Activated CD4-positive, alpha-beta T cell treated with anti-CD3 and anti-CD28 coated beads, Interleukin-2, amount 10 ng/mL, durations not matched to agents 7 days and 5 days (primary cell): ENCODE measurements at places on chromosomes 16 and 17.

GRCh38 chr17:41777574-41778188 is 8.8 kb downstream of the JUP start:
- DNase-seq: no peak

DNA sequence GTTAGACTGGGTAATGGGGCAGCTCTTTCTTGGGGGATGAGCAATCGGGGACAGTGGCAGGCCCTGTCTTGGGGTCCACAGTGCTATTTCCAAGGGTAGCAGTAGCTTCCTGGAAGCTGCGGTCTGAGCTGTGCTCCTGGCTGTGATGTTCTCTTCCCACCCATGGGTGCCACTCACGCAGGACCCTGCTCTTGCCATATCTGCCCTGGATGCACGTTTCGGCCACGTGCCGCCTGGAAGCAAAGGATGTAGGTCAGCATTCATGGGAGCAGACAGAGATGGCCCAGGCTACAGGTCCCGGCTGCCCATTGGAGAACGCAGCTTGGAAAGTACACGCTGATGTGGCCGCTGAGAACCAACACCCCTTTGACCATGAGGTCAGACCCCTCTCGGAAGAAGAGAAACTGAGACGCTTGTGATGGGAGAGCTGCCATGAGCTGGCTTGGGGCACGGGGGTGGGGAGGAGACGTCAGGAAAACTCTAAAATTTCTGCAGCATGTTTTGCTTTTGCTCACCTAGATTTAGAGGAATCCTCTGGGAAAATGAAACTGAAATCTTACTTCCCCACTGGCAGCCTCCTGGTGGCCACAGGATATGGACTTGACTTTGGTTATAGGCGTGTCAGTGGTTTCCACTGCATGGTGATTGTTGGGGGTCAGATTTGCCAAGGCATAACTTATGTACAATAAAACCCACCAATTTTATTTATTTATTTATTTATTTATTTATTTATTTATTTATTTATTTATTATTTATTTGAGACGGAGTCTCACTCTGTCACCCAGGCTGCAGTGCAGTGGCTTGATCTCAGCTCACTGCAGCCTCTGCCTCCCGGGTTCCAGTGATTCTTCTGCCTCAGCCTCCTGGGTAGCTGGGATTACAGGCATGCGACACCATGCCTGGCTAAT is 36.2 kb upstream of the IRF8 start:
- DNase-seq: no peak

- no peak for DNase-seq
Observed at GRCh38 chr17:13353590-13353989, 248.1 kb downstream of the HS3ST3A1 start.

DNA sequence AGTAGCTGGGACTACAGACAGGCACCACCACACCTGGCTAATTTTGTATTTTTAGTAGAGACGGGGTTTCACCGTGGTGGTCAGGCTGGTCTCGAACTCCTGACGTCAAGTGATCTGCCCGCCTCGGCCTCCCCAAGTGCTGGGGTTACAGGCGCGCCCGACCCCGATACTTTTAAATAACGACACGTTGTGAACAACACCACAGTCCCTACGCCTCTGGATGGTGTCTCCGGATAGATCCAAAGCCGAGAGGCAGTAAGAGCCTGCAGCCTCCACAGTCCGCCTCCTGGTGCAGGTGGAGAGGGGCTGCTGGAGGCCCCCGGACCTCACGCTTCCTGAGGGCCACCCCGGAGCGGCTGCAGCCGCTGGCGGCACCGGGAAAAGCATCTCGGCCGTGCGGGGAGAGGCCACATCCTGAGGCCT is 741 bp upstream of the TLCD3A start:
- no peak for DNase-seq

- no peak for DNase-seq
Observed at GRCh38 chr16:11389631-11390565, 44.6 kb downstream of the RMI2 start.

- no peak for DNase-seq
Observed at GRCh38 chr17:14513835-14514234, 213.0 kb downstream of the HS3ST3B1 start.

DNA sequence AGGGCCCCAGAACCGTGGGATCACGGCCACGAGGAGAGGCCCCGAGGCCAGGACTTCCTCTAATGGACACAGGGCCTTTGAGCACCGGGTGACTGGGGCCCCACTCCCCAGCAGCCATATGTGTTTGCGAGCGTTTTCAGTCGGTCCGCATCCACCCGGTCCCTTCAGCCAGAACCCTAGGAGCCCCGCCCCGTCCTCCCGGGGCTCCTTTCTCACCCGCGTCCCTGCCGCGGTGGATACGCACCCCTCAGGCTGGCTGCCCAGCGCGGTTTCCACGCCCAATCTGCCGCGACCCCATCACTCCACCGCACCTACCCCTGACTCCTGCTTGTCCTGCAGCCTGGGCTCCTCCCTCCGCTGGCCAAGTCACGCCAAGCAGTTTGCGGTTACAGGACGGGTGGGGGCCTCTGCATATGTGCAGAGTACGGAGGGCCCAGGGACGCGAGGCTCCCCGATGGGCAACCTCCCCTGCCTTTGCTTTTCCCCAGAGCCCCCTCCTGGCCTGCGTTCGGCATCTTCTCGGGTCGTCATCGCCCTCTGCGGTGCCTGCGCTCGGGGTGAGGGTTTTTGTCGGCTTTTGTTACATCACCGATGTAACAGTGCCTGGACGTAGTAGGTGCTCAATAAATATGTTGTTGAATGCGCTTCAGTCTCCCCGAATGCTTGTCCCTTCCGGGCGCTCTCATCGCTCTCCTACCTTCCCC is 1.0 kb upstream of the TTYH2 start:
- DNase-seq: no peak

- DNase-seq: no peak
Observed at GRCh38 chr17:73770115-73770848, 126.0 kb upstream of the SDK2 start.

GRCh38 chr17:15888436-15888835 is 56.5 kb upstream of the ADORA2B start:
- no peak for DNase-seq

DNA sequence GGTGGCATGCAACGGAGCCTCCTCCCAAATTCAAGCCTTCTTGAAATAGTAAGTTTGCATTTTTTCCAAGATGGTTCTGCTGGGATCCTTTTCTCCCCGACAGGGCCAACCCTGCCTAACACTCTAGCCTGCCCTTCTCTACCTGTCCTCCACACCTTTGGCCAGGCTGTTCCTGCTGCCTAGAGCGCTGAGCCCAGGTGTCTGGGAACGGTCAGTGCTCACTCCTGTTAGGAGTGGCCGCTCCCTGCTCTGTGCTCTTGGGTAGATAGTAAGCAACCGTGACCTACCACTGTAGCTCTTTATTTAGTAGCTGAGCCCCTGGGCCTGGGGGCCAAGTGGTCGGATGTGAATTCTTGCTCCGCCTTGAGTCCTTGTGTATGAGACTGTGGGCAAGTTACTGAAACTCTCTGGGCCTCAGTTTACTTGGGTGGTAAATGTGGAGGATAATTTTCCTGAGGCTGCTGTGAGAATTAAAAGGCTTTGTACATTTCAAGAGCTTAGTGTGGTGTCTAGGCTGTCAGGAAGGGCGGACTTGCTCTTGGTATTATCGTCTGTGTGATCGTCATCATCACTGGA is 44.0 kb upstream of the GSE1 start:
- DNase-seq: no peak

DNA sequence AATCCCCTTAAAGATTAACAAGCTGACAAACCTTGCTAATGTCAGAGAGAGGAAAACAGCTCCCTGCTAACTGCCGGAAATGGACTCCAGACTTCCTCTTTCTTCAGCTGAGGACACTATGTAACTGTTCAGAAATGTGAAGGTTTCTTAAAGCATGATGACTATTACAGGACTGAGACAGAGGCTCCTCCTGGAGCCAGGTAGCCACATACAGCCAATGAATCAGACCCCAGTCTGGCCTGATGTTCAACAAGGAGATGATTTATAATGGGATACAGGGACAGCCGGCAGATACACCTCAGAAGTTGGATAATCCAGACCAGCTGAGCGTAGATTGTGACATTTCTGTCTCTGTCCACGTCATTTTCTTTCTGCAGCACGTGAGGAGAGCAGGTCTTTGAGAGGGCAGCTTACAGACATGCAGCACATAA is 216.2 kb downstream of the HS3ST3A1 start:
- no peak for DNase-seq

DNA sequence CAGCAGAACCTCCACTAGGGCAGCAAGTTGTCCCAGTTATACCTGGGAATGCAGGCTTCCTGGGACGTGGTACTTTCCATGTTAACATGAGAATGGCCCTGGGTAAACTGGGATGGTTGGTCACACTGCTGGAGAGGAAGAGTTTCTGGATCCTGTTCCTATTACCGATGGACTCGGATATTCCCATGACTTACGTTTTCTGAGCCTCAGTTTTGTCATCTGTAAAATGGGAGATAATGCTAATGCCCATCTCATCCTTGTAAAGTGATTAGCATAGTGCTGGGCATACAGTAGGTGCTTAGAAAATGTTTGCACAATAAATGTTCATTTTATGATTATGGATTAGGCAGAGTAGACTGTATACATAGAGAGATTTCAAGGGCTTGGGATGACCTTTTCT is 280.9 kb upstream of the EEF2KMT start:
- DNase-seq: no peak

GRCh38 chr17:73528679-73529078 is 115.6 kb downstream of the SDK2 start:
- no peak for DNase-seq

DNA sequence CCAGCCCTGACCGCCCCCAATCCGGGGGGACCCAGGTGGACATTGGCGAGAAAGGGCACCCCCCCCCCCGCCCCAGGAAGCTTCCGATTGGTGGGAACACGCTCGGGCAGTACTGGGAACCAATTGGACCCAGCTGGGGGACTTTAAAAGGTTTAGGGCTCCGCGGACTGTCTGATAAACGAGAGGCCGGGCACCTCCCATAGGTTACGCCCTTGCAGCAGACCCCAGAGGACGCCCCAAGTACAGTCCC is 245 bp downstream of the TMEM256 start:
- no peak for DNase-seq

GRCh38 chr16:29307598-29308507 is 98.7 kb downstream of the NPIPB11 start:
- no peak for DNase-seq

- DNase-seq: no peak
Observed at GRCh38 chr17:54932711-54933110, 32.1 kb downstream of the TOM1L1 start.
